NCI-H2107 (cell line): ENCODE measurements at places on chromosomes 5 and 9.

DNA sequence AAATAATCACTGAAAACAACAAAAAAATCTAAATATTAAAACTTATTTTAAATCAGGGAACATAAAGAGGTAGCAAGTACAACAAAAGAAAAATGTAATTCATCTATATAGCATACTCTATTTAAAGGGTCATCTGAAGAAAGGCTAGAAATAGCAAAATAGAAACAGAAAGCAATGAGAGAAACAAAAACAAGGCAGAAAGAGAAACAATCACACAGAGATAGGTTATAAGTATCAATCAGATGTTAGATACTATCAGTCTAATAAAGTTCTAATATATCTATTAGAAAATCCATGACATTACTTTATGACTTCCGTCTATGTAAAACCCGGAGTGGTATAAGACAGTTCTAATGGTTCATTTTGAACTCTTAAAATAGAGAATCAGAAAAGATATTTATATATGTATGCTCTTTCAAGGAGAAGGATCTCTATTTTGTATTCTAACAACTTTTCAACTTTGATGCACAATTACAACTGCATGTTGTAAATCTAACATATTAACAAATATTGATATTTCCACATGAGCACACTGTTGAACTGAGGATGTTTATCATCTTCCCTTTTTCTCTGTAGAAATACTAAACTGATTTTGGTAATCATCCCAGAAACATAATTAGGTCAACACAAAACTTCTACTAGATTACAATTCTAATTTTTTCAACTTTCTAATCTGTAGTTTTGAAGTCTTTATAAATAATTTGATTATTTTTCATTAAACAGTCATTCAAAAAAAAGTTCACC, 15.8 kb downstream of the RICTOR start:
- no peak for DNase-seq

DNA sequence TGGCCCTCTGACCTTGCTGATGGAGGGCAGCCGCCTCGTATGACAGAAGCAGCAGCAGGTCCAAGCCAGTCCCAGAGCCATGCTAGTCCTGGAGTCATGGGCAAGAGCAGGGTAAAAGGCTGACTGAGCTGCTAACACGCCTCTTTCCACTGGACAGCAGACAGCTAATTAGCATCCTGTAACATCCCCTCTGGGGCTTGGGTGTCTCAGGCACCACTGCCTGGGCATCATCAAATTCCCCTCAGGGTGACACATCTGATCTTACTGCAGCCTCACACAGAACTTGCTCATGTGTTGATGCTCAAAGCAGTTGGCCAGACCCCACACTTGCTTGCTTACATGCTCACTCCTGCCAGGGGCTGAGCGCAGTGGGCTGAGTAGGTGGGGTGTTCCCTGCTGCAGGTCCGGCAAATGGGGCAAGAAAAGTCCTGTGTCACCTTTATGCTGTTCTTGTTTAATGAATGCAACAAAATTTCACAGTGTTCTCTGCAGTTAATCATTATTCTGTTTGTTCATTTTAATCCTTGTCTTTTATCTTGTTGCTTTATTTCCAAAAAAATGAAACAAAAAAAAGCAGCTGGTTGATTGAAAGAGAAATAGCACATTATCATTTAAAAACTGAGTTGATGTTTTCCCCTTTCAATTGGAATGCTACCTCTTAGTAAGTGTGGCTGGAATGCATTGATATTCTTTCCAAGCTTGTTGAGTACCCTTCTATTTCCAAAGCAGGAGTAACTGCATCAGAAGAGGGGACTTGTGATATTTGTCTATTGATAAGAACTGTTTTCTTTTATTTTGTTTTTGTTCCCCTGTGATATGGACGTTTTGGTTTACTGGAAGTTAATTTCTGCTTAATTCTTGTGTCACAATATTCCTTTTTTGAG, 254.1 kb downstream of the CDH18 start:
- no peak for DNase-seq

GRCh38 chr9:126342621-126343031, 16.0 kb downstream of the MVB12B start:
- no peak for DNase-seq

GRCh38 chr9:113522858-113523257, 59.3 kb downstream of the RGS3 start:
- no peak for DNase-seq

- no peak for DNase-seq
These were observed 106.8 kb upstream of the GPBP1 start for GRCh38 chr5:57066924-57067596.

DNA sequence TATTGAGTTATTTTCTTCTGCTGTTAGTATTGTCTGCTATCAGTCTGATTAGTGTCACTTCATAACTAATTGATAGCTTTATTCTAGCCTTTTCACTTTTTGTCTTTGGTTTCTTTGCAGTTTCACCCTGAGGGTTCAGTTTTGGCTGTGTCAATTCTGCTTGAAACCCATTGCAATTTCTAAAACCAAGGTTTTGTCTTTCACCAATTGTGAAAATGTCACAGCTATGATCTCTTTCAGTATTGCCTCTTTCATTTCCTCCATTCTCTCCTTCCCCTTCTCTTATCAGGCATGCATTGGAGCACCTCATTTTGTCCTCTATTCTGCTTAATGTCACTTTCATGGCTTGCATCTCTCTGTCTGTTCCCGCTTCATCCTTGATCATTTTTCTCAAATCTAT, 248.1 kb downstream of the YTHDC2 start:
- no peak for DNase-seq

DNA sequence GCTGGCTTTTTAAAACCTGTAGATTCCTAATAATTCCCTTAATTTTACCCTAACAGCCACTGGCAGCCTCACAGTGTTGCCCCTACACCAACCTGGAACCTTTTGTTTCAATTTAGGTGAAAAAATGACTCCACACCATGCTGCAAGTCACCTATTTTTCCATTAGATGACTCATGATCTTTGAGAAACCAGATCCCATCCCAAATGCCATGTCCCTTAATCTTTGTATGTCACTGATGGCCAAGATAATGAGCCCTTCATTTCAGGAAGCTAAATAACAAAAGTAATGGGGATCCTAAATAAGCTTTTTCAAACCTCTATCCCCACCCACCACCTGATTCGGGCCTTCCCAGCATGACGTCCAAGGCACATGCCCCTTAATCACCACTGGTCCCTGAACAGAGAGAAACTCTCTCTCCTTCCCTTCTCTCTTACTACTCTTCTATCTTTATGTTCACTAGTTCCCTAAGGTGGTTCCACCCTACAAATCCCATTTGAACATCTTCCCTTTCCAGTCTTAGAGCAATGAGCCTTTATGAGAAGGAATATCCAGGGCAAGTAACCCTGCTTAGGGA, 33.6 kb downstream of the ZNF608 start:
- DNase-seq: no peak

DNA sequence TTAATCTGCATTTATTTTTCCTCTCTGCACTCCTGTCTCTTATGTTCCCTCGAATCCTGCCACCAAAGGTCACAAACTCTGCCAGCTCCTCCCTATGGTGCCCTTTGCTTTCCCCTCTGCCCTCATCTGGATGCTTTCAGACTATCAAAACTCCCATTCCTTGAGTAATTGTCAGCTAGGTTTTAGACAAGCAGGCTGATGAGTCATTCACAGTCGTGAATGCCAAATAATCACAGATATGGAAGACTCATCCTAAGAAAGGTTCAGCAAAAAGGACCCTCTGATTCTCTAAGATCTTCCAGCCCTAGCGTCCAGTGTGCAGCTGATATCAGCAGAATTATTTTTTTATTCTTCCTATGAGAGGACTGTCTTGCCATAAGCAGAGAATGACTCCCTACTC, 104.5 kb upstream of the NUDT12 start:
- no peak for DNase-seq
